AG04450 (cell line): ENCODE measurements at places on chromosomes 4 and X.

GRCh38 chr4:71187404-71188155 lies 151.2 kb upstream of the SLC4A4 start:
- DNase-seq: no peak

DNA sequence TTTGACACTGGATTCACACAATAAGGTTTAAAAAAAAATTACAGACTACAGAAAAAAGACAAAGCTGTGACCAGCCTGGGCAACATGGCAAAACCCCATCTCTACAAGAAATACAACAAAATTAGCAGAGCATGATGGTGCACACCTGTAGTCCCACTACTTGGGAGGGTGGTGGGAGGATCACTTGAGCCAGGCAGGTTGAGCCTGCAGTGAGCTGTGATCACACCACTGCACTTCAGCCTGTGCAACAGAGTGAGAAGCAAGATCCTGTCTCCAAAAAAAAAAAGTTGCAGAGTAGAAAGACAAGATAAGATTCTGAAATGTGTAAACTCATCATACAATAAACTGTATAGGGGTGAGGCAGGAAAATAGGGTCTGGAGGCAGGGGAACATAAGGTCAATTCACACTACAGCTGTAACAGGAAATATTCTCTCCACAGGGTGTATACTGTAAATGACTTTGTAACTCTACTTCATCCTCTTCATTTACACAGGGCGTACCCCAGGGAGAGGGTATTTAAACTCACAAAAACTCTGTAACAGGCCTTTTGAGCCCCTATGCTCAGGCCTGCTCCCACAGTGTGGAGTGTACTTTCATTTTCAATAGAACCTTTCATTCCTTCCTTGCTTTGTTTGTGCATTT lies 112.6 kb upstream of the MAPK10 start:
- DNase-seq: no peak

GRCh38 chr4:46404981-46405380 lies 15.1 kb upstream of the GABRA2 start:
- DNase-seq: peak; percentile 24

DNA sequence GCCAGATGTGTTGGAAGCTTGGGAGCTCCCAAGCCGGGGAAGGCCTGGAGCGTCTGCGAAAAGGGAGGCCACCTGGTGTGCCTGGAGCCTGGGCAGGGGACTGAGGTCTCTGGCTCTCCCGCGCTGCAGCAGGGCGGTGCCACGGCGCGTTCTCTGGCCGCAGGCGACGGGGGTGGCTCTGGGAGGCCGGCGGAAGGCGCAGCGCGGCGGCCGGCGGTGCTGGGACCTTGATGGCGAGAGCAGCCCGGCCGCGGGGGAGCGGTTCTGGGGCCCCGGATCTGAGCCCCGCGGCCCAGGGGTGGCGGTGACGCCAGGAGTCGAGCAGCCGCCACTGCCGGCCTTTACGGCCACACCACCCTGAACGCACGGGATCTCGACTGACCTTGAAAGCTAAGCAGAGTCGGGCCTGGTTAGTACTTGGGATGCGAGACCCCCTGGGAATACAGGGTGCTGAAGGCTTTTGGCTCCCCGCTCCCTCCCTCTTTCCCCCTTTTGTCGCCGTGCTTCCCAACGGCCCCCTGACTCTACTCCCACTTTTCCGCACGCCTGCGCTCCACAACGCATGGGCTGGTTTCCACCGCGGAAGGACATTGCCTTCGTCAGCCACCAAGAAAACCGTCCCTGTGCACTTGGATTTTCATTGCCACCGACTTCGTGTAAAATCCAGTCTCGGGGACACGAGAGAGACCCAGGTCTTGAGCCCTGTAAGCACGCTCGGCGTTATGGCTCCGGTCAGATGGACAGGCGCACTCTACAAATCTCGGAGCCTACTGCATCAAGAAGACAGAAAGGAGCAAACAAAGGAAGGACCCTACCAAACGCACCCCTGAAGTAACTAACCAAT lies 9.5 kb downstream of the FRG2 start:
- no peak for DNase-seq

GRCh38 chrX:87063642-87064041 lies 454.0 kb upstream of the KLHL4 start:
- no peak for DNase-seq

DNA sequence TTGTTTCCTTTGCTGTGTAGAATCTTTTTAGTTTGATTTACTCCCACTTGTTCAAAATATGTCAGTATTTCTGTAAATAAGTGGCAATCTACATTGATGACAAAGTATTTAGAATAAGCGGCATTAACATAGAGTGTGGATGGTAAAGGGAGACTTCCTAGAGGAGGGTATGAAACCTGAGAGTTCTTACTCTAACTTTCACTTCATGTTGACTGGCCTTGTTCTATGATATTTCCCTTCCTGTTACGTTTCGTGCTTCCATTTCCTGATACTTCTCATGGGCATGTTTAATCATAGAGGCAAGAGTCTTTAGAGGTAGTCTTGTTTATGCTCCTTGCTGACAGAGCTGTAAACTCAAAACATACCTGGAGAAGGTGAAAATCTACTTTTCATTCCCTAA lies 408.9 kb downstream of the GLUD2 start:
- DNase-seq: no peak

DNA sequence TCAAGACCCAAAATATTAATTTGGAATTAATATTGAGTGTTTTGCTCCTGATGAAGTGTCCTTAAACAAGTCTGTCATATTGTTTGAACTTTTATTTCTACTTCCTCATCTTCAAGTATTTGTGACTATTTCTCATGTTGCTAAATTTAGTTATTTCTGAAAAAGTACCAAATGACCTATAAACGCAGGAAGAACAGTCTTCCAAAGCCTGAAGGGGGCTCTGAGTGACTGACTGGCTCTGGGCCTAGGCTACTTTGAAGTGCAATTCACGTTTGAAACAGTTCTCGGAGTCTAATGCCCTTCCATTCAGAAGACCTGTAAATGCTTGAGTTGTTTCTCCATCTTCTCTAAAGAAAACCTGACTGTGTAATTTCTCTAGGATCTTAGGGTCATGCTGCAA lies 26.5 kb downstream of the GALNT7 start:
- DNase-seq: no peak

GRCh38 chrX:87374324-87374723 lies 143.3 kb upstream of the KLHL4 start:
- DNase-seq: no peak

GRCh38 chr4:1752284-1753041 lies 31.1 kb downstream of the TACC3 start:
- DNase-seq: no peak

DNA sequence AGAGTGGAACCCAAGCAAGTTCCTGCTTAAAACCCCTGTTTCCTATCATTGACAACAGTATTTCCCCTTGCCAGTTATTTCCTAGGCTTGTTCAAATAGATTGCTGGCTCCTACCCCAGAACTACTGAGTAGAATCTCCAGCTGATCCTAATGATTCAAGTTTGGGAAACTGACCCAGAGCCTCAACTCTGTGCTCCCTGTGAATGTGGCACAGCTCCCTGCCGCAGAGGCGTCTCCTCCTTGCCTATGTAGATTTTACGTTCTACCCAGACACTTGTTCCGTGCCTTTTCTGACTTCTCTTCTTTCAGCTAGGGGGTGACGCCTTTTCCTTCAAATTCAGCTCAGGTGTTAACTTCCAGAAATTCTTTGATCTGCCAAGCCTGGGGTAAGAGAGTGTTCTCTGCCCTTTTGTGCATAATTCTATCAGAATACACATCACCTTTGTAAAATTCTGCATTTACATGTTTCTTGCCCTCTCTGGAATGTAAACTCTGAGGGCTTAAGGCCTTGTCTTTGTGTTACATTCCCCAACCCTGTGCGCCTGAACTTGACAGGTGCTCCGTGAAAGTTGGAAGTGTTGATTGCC lies 4.4 kb downstream of the LSM6 start:
- no peak for DNase-seq

- DNase-seq: no peak
These were observed 18.7 kb upstream of the XPNPEP2 start for GRCh38 chrX:129719931-129720530.

DNA sequence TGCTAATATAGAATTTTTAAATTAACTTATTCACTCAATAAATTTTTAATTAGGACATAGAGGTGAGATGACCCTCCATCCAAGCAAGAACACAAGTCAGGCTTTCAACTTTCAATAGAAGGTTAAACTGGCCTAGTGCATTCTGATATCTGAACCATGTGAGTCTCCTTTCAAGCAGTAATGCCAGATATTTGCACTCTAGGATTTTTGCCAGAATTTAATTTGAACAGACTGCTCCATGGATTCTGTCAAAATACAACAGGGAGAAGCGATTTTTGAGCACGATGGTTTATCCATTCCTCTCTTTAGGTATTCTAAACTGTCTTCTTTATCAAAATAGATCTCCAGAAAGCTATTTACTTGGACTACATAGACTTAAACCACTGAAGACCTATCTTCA lies 72.0 kb upstream of the DCLK2 start:
- peak; percentile 24 for DNase-seq

- DNase-seq: no peak
These were observed at the start of gene PPP4R3C for GRCh38 chrX:27463187-27463586. Gene PPP4R3C (minus strand): TSS chrX:27463341. CDS start chrX:27463296, 45 bp downstream.

DNA sequence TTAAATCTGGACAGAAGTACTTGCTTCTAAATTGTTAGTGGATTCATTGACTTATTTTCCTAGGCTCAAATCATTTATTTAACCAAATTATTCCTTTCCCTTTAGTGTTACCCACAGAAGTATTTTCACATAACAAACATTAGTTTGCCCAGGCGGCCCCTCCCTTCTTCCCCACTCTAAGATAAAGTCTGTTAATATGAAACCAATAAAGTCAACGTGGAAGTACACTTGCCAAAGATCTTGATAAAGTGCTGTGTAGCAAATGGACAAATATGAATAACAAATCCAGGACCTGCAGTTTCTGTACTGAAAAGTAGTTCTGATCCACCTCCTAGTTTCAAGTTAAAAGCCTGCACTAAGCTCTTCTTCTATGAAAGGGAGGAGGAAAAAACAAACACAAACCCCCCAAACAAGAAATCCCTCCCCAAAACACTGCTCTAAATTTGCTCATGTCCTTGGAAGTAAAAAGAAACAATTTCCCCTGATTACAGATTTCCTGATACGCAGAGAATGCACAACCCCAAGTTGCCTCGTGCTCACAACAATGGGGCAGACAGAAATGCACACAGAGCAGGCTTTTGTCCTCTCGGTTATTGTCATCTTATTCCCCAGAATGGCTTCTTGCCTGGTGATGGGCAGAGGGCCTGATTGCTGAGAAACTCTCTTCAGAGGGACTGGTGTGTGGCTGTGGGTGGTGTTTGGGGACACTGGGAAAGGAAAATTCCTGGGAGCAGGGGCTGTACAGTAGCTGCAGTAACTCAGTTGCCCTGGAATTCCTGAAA lies 23.2 kb downstream of the TMSB4X start:
- DNase-seq: no peak

GRCh38 chr4:7990807-7991459 lies 51.3 kb upstream of the AFAP1 start:
- no peak for DNase-seq

GRCh38 chr4:14293582-14293981 lies 666.1 kb upstream of the BOD1L1 start:
- no peak for DNase-seq

DNA sequence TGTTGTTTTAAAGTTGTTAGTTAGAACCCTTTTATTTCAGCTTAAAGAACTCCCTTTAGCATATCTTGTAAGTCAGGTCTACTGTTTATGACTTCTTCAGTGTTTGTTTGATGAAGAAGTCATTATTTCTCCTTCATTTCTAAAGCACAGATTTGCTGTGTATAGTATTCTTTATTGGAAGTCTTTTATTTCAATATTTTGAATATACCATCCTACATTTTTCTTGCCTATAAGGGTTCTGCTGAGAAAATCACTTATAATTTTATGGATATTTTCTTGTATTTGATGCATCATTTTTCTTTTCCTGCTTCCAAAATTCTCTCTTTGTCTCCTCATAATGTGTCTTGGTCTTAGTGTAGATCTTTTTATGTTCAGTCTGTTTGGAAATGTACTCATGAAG lies 134.5 kb downstream of the CPXCR1 start:
- no peak for DNase-seq

DNA sequence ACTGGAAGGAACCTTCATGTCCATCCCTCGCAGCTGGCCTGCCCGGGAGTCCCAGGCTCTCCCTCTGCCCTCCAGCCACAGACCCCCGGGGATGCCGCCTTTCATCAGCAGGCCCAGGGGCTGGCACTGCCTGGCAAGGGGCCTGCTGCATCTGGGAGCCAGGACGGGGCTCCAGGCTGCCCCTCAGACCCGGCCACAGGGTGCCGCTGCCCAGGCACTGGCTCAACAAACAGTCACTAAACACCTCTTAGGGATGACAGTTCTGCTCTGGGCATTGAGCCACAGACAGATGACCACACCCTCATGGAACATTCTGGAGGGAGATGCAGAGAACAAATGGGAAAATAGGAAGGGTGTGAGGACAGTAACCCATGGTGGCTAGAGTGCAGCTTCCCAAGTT lies 109.3 kb downstream of the HMX1 start:
- no peak for DNase-seq
